ENCODE measurements at places on chromosomes 4 and X. TPM values are rescaled to one million over a fixed set of nuclear protein-coding genes. Genes with fewer than 3 reads are reported as not detected.

DNA sequence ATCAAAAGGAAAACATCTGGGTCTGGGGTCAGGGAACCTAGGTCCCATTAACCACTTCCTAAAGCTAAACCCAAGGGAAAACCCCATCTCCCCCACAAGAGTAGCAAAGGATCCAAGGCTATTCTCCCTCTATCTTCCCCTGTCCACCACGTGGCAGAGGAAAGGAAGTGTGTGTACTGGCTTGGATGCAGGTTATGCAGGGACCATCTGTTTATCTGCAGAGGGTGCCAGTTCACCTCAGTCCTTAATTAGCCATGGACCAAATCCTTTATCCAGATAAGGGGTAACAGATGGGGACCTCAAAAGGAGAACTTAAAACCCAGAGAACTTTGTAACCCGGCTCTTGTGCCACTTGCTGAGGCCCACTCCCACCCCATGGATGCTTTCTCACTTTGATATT, 135.3 kb downstream of the ZNF518B start:
- H3K27me3 ChIP-seq: no peaks in the 10 kb centered on the region
- no peaks in the 10 kb centered on the region for H3K4me1 ChIP-seq
- H3K27ac ChIP-seq: no peak overlapping the region
- no peaks in the 10 kb centered on the region for H3K36me3 ChIP-seq
- no peak for DNase-seq

DNA sequence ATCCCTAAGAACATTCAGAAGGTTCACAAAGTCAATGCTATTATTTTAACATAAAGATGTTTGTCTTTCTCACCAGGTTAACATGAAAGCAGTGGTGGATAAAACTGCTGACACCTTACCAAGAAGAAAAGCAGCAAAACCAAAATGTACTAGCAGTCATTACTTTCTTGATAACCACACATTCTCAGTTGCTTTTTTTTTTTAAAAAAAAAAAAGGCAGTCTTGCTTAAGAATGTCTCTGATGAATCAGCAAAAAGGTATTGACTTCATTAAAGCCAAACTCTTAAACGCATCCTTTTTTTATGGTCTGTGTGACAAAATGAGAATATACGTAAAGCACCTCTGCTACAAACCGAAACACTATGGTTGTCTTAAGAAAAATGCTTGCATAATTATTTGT, 31.9 kb downstream of the CDKL2 start:
- H3K4me3 ChIP-seq: no peak overlapping the region
- no peak overlapping the region for H3K27ac ChIP-seq
- no peaks in the 10 kb centered on the region for H3K27me3 ChIP-seq

DNA sequence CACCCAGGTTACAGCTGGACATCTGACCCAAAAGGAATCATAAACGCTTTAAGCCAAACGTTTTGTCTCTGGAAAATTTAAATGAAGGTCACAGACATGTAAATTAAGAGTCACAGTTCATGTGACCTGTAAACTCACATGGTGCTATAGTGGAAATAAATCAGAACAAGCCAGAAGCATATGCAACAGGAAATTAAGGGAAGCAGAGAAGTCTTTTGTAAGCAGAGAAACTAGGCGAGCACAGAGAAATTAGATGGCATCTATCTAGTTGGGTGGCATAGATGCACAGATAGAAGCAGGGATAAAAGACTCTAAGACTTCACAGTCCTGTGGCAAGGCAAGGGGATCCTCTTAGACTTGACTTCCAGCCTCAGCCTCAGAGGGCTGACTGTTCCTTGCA, 264.8 kb downstream of the GASK1B start:
- H3K27ac ChIP-seq: no peak overlapping the region
- no peaks in the 10 kb centered on the region for H3K27me3 ChIP-seq
- no peaks in the 10 kb centered on the region for H3K36me3 ChIP-seq
- H3K4me1 ChIP-seq: no peaks in the 10 kb centered on the region
- DNase-seq: no peak
- no peak overlapping the region for H3K4me3 ChIP-seq

- DNase-seq: no peak
- no peaks in the 10 kb centered on the region for H3K36me3 ChIP-seq
- H3K27me3 ChIP-seq: no peaks in the 10 kb centered on the region
- H3K4me3 ChIP-seq: no peak overlapping the region
- no peak overlapping the region for H3K27ac ChIP-seq
Observed at GRCh38 chr4:183146478-183146877, 47.4 kb downstream of the WWC2 start.

DNA sequence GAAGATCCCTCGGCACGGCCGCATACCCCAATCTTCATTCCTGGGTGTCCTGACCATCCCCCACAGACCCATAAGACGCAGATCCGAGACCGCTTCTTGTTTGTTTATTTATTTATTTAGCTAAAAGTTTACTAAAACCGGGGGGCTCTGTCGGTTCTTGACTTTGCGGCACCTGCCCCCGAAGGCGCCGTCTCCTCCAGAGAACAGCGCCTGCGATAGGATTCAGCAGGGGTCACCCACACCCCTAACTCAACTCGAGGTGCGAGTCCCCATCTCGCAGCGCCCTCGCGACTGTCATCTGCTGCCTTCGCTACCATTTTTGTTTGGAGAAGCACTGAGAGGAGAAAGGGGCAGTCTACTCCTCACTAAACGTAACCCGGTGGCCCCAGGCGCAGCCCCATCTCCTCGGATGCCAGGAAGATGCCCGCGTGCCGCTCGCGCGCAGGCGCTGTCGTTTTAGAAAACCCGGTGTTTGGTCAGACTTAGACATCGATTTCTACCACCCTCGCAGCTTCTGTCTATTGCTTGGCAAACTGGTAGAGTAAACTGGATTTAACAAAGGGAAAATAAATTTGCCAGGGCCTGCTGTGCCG, 18.9 kb upstream of the GPR101 start:
- H3K4me1 ChIP-seq: peaks cover 12% of the 10 kb centered on the region
- no peak overlapping the region for H3K27ac ChIP-seq
- H3K4me3 ChIP-seq: peak overlapping the region; percentile 40
- H3K36me3 ChIP-seq: no peaks in the 10 kb centered on the region
- H3K27me3 ChIP-seq: peaks cover 20% of the 10 kb centered on the region
- no peak for DNase-seq

The CUL4B gene
- 33.6 TPM for total RNA-seq

- H3K4me1 ChIP-seq: peaks cover 12% of the 10 kb centered on the region
- no peak overlapping the region for H3K27ac ChIP-seq
- H3K4me3 ChIP-seq: no peak overlapping the region
- no peaks in the 10 kb centered on the region for H3K27me3 ChIP-seq
- DNase-seq: no peak
Observed at GRCh38 chr4:6689506-6689960, 4.1 kb upstream of the S100P start.

DNA sequence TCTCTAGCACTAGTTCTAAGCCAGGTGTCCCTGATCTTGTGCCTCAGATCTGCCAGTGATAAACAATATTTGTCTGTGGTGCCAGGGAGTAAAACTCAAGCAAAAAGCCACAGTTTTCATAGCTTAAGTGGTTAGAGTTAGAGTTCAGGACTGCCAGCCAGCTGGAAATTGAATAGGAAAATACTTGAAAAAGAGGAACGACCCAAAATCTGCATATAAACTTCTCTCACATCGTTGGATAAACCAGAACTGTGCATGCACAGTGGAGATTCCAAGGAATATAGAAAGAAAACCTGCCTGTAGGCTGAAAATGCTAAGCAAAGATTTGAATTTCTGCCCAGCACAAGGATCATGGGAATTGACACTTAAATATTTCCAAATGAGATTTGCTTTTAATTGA, 35.0 kb upstream of the GNPDA2 start:
- H3K4me1 ChIP-seq: no peaks in the 10 kb centered on the region
- H3K4me3 ChIP-seq: no peak overlapping the region
- H3K27ac ChIP-seq: no peak overlapping the region
- H3K27me3 ChIP-seq: peaks cover 2% of the 10 kb centered on the region

The SLC6A14 gene
- total RNA-seq: not detected

GRCh38 chrX:41352329-41352838, 18.4 kb downstream of the DDX3X start:
- H3K27ac ChIP-seq: no peak overlapping the region
- no peak overlapping the region for H3K4me3 ChIP-seq
- no peak for DNase-seq
- peaks cover 3% of the 10 kb centered on the region for H3K27me3 ChIP-seq
